Lung microvascular endothelial cell (primary cell): ENCODE measurements at places on chromosomes 5 and 9. TPM values are rescaled to one million over a fixed set of nuclear protein-coding genes. Genes with fewer than 3 reads are reported as not detected.
A peak's percentile ranks its signal among the peaks of the same experiment; 100 is the strongest.

DNA sequence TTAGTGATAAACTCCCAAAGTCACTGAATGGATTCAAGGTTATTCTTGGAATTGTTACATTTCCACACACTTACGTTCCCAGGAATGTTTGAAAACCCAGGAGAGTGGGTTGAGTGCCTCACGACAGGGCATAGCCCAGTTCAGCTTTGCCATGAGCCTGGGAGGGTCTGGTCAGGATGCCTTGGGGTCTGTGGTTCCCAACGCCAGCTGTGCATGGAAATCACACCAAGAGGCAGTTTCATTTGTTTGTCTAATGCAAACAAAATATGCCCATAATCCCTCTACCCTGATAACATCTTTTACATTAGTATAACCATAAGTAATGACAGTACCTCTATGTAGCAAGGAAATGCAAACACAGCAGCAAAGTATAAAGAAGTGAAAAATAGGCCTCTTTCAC is 25.3 kb upstream of the MSX2 start:
- no peak for DNase-seq

GRCh38 chr9:20379804-20380225 is 242.5 kb downstream of the MLLT3 start:
- no peak for DNase-seq

DNA sequence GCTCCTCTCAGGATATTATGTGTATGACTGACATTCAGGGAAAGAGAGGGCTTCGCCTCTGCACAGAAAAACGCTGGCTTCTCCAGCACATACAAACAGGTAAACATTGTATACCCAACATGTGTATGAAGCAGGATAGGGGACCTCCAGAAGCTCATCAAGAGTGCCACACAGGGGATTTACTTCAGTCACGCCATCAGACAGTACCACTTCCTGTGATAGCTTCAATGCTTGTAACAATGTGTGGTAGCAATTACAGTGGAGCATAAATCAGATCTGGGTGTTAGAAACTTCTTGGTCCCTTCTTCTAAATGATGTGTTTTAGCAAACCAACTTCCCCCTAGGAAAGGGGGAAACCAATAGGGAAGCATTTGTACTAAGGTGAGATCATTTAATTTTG is 160.8 kb downstream of the TSSK1B start:
- peak; percentile 4 for DNase-seq

DNA sequence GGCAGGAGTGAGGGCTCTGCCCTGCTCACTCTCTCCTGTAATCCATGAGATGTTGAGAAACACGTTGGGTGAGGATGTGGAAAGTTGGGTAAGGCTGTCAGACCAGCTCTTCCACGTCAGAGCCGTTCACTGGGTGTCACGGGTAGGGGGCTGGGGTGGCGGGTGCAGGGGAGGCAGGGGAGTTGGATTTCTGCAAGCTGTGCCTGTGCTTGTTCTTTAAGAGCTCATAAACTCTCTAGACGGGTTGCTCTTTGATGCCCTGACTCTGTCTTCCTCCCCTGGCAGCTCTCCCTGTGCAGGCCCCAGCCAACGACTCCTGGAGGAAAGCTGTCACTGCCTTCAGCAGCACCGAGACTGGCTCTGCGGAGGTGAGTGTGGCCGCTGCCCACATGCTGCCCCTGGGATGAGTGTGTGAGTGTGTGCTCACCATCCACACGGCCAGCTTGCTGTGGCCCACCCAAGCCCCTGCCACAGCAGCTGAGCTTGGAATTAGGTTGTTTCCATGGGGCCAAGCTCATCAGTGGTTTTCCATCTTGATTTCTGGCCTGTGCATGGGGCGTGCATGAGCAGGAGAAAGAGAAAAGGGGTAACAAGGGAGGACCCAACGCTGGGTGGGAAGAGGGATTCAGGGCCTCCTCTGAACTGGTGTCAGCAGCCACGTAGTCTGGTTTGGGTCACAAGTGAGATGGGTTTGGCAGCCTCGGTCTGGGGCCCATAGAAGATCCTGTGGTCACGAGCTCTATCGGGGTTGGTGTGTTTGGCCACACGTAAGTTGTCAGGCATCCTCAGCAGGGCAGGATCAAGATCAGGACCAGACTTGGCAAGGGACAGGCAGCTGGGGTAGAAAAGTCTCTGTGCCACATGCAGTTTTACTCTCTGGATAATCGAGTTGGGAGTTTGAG is 21.0 kb upstream of the POMT1 start:
- no peak for DNase-seq

GRCh38 chr9:114307899-114308267 is 15.0 kb upstream of the ORM1 start:
- no peak for DNase-seq

GRCh38 chr5:139574641-139575312 is 13.6 kb downstream of the UBE2D2 start:
- DNase-seq = peak; percentile 57

- DNase-seq = no peak
Measured at GRCh38 chr9:27470291-27470856, 53.7 kb upstream of the IFNK start.

The SHC3 gene
- 0.20 and 0.22 TPM in 2 replicates for total RNA-seq

The TMEM171 gene
- 0.40 and 1.1 TPM in 2 replicates for total RNA-seq

The TLE1 gene
- 50.8 and 96.4 TPM in 2 replicates for total RNA-seq

The TSLP gene
- total RNA-seq = under 0.01 TPM in 1 of 2 replicates, not detected in the other
